T-cell (primary cell): ENCODE measurements at places on chromosomes 6 and 20.

DNA sequence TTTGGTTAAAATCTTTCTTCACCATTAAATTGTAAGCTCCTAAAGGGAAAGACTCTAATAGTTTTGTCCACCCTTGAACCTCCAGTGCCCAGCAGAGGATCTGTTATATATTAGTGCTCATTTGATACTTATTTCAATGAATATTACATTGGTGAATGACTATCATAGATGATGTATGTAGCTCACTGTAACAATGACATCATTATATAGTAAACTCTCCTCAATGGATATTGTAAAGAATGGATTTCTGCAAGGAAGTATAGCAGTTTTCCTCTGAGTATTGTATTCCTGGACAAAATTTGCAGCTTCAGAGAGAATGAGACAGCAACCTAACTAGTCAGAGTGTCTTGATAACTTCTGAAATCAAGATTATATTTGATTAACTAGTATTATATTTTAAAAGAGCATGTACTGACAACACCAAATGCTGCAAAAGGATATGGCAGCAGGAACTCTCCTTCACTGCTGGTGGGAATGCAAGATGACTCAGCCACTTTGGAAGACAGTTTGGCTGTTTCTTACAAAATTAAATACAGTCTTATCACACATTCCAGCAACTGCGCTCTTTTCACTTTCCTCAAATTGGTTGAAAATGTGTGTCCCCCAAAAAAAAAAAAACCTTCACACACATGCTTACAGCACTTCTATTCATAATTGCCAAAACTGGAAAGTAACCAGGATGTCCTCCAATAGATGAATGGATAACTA is 189.8 kb upstream of the OPRM1 start:
- DNase-seq: no peak

DNA sequence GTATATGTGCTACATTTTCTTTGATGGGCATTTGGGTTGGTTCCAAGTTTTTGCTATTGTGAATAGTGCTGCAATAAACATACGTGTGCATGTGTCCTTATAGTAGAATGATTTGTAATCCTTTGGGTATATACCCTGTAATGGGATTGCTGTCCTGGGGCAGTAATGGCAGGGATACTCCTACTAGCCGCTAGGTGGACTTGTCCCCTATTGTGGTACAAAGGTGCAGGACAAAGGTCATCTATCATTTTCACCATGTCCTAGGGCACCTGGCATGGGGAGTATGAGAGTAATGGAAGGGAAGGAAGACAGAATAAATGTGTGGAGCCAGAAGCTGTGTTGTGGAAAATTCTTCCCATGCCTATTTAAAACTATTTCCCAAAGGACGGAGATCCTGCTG is 174.6 kb downstream of the CLIC5 start:
- DNase-seq: no peak

- DNase-seq: no peak
Observed at GRCh38 chr20:34382174-34382573, 19.1 kb downstream of the ITCH start.

DNA sequence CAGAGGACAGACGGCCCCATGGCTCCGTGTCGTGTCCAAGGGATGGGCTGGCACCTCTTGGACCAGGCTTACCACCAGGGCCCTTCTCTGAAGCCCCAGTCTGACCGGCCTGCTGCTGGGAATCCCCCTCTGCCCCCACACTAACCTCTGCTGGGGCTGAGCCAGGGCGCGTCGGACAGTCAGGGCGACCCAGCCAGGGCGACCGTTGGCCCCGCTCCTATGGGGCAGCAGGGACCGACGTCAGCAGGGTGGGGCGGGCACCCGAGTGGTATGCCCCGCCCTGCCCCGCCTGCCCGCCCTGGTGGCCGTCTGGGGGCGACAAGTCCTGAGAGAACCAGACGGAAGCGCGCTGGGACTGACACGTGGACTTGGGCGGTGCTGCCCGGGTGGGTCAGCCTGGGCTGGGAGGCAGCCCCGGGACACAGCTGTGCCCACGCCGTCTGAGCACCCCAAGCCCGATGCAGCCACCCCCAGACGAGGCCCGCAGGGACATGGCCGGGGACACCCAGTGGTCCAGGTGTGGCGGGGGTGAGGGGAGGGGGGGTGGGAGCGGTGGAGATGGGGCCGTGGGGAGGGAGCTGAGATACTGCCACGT is at the start of gene SLC17A9:
Gene SLC17A9, plus strand, starts transcription at position 337 of the 595 bp plus-strand sequence. Its CDS starts 122 bp downstream, at position 459.
- peak; percentile 25 for DNase-seq

DNA sequence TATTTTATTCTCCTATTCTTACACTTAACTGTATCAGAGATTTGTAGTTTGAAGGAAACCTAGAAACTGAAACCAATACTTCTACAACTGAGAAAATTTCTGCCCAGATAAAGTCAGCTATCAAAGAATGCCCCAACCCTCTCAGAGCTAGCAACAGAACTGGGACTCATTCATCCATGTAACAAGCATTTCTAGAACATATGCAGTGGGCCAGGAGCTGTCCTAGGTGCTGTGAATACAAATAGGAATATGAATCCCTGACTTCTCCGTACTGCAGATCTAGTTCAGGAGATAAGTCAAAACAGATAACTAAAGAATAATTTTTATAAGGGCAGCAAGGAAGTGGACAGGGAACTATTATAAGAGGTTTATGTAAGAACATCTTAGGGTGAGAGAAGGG is 654.1 kb upstream of the NOX3 start:
- no peak for DNase-seq
